ENCODE measurements at places on chromosomes 7 and 10.

GRCh38 chr10:34938399-34938670 is 123.2 kb upstream of the PARD3 start:
- no peak for DNase-seq

- DNase-seq: no peak
Measured at GRCh38 chr10:110664483-110665420, 20.6 kb downstream of the RBM20 start.

DNA sequence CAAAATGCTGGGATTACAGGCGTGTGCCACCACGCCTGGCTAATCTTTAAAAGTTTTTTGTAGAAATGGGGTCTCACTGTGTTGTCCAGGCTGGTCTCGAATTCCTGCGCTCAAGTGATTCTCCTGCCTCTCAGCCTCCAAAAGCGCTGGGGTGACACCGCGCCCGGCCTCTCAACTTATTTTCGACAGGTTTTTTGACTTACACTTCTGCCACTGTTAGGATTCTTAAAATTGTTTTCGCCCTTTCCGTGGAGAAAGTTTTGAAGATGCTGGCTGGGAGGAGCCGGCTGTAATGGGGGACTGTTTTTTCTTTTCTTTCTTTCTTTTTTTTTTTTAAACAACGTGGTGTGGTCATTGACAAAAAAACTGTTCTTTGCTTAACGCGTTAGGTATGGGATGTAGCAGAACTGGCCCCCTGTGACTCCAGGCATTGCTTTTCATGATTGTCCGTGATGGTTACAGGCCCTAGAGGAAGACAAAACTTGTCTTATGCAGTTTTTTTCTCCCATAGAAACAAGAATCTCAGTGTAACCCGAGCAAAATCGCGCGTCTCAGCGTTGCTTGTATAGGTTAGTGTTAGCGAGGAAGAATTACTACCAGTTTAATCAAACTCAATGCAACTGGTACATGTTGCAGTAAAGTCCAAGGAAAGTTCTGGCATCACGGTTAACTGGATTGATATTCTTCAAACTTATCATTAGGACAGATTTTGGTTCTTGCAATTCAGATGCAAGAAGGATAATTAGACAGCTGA is 72.2 kb downstream of the DAGLB start:
- DNase-seq: no peak

- DNase-seq: no peak
Measured at GRCh38 chr7:98211221-98211675, at the start of gene BHLHA15. TSS of gene BHLHA15 (plus strand) at chr7:98211439. CDS start at chr7:98212310, 871 bp downstream.

DNA sequence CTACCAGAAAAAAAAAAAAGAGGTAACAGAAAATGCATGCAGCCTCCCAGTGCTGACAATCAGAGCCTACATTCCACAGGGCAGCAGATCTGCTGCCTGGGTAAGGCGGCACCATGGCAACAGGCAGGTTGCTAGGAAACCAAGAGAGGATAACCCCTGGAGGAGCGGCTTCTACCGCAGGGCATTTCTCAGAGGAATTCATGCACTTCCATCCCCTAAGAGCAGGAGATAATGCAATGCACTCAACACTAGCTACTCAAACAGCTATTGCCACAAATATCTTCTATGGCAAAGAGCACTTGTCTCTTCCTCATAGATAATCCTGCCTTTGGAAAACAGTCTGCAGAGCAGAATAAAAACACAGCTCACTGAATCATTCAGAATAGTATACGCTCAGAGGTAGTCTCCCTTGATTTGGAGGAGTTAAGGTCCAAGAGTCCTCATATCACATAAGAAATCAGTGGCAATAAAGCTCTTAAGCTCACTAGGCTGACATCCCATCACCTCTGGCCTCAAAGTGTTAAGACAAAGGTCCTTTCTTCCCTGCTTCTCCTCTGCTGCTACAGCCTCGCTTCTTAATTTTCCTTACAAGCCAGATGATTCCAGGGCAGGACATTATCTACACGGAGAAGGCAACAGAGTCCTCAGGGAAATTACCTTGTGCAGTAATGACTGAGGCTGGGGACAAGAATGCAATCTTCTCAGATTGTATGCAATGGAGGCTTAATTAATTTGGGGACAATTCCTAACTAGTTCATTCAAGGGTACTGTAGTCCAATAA is 10.7 kb downstream of the PSAP start:
- DNase-seq: peak; percentile 94

- DNase-seq: no peak
Measured at GRCh38 chr7:237385-237784, 45.0 kb downstream of the FAM20C start.

DNA sequence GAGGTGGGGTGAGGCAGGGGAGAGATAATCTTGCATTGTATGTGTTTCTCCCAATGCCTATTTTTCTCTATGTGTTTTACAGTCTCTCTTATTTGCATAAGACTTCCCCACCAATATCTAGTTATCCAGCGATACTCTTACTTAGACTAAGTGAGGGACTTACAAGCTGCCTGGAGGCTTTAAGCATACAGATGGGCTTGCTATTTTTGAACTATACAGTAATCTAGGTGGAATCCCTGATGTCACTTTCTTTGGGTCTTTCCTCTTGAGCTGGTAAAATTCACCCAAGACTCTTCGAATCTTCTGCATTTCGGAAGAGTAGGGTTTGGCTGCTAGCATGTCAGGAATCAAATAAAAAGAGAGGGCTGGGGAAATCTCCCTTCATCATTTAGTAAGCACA is 76.6 kb downstream of the NDUFB2 start:
- DNase-seq: no peak

GRCh38 chr10:79586933-79587332 is 23.8 kb upstream of the SFTPA1 start:
- no peak for DNase-seq

DNA sequence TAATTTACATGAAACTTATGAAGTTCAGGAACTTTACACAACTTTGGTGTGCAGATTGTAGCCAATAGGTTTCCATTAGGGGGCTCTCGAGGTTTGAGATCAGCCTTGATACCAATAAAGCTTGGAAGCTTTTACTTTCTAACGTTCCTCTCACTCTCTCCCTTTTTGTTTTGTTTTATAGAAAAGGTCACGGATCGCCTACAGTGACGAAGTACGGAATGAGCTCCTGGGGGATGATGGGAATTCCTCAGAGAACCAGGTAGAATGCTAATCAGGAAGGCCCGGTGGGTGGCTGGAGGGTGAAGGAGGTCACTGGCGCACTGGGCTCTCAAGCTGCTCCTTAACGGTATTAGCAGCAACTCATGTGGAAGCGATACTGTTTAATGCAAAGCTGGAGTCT is 79.9 kb downstream of the VTI1A start:
- no peak for DNase-seq

GRCh38 chr10:121138112-121138860 is 287.1 kb downstream of the WDR11 start:
- no peak for DNase-seq

All from Ammon's horn (tissue), 1 donor.